Activated naive CD4-positive, alpha-beta T cell treated with anti-CD3 and anti-CD28 coated beads, Interleukin-2, amount 10 ng/mL, durations not matched to agents 7 days and 5 days (primary cell): ENCODE measurements at places on chromosomes 3 and 15.

DNA sequence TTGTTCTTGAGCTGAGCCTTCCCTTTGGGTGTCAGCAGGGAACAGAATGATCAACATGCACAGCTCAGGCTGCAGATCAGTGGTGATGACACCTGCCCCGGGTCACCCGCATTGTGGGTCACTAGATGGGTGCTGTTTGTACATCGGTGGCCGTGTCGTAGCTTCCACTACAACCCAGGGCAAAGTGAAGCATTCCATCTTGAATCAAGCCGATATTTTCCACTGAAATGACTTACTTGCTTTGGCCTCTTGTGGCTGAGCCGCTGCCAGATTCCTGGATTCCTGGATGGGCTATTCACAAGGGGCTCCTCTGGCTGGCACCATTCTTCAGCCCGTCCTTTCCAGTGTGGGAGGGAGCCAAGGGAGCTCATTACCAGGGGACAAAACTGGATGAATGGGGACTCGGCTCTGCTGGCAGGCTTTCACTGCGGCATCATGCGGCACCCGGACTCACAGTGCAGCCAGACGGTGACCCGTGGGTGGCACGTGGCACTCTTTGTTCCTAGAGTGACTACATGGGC is 65.6 kb downstream of the SLCO3A1 start:
- H3K4me3 ChIP-seq, result no peak overlapping the region
- no peak overlapping the region for H3K27ac ChIP-seq
- H3K27me3 ChIP-seq, result no peaks in the 10 kb centered on the region
- H3K36me3 ChIP-seq, result peaks cover 33% of the 10 kb centered on the region

DNA sequence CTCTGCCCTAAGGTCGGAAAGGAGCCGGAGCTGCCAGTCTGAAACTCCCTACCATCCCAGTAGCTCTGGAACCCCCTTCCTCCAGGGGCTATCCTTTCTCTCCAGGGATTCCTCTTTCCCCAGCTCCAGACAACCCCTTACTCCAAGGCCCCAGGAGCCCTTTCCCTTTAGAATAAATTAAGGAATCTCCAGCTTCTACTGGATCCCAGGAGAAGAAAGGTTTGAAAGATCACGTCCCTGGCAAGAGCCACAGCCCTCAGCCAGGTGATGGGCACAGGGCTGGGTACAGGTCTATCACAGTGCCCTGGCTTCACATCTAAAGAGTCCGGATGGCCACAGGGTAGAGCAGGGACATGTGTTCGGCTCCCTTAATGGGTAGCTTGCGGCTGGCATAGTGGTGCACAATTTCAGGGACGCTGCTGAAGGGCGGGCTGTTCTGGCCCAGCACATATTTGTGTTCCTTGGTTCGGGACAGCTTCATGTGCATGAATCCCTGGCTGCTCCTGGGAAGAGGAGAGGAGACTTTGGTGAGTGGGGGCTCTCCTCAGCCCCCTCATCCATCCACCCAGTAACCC is 20.0 kb downstream of the SHF start:
- no peaks in the 10 kb centered on the region for H3K27me3 ChIP-seq
- peaks cover 21% of the 10 kb centered on the region for H3K4me1 ChIP-seq
- peak overlapping the region; percentile 80 for H3K27ac ChIP-seq
- H3K36me3 ChIP-seq, result no peaks in the 10 kb centered on the region
- H3K4me3 ChIP-seq, result peak overlapping the region; percentile 70

DNA sequence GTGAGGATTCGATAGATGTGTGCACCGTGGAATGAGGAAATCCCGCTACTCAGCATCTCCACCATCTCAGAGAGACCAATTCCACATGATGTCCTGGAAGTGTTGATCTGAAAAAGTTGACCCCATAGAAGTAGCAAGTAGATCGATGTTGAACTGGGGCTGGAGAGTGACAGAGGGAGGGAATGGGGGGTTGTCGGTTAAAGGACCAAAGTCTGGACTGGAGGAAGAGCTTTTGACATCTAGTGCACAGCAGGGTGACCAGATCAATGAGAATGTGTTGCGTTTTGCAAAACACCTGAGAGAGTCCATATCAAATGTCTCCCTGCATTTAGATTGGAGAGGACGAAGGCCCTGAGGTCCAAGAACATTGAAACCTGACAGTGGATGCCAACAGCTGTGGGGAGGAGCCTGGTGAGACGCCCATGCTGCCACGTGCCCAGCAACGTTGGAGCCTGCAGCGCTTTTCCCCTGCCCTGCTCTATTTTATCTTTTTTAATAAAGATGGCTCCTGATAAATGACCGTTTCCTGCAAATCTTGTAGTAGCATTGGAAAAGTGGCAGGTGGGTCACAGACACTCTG is 30.1 kb upstream of the RPL32 start:
- no peaks in the 10 kb centered on the region for H3K36me3 ChIP-seq
- peaks cover 92% of the 10 kb centered on the region for H3K27me3 ChIP-seq
- no peak overlapping the region for H3K4me3 ChIP-seq
- peaks cover 11% of the 10 kb centered on the region for H3K4me1 ChIP-seq

GRCh38 chr15:22966321-22967083 is 13.7 kb downstream of the CYFIP1 start:
- DNase-seq, result no peak
- H3K27me3 ChIP-seq, result no peaks in the 10 kb centered on the region
- no peak overlapping the region for H3K27ac ChIP-seq
